ENCODE measurements at places on chromosomes 12 and 14.

- DNase-seq = no peak
Measured at GRCh38 chr12:32265951-32266350, 133.4 kb upstream of the FGD4 start.

DNA sequence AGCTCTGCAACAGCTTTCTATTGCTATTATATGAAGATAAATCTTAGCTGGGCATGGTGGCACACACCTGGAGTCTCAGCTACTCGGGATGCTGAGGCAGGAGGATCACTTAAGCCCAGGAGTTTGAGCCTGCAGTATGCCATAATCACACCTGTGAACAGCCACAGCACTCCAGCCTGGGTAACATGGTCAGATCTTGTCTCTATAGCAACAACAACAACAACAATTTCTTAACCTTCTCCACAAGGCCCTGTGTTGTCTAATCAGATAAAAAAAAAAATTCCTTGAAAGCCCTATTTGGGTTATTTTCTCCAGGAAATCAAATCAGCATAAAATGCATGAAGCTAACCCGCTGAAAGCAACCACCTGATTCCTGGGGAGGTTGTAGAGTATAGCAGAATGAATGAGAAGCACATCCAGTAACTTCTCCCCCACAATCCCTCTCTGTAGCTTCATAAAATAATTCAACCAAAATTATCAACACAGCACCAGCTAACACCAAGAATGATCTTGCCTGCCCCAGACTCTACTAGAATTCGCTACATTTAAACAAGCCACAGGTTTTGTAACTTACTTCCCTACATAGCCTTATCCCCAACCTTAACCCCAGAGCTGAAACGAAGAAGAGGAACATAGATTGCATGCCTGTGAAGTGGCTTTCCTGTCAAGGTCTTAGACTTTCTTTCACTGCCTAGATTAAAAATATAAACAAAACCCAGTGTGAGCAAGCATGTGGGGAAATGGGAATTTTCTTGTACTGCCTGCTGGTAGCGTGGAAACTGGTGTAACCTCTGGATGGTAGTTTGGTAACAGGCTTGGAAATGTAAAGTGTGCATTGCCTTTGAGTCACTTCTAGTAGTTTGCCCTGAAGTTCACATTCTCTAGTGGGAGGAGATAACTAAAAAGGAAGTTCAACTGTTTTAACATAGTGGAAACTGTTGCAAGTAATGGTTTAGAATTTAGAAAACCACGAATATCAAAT, 6.0 kb upstream of the STK38L start:
- no peak for DNase-seq

GRCh38 chr12:41604830-41605229, 416.7 kb downstream of the PDZRN4 start:
- DNase-seq = no peak

DNA sequence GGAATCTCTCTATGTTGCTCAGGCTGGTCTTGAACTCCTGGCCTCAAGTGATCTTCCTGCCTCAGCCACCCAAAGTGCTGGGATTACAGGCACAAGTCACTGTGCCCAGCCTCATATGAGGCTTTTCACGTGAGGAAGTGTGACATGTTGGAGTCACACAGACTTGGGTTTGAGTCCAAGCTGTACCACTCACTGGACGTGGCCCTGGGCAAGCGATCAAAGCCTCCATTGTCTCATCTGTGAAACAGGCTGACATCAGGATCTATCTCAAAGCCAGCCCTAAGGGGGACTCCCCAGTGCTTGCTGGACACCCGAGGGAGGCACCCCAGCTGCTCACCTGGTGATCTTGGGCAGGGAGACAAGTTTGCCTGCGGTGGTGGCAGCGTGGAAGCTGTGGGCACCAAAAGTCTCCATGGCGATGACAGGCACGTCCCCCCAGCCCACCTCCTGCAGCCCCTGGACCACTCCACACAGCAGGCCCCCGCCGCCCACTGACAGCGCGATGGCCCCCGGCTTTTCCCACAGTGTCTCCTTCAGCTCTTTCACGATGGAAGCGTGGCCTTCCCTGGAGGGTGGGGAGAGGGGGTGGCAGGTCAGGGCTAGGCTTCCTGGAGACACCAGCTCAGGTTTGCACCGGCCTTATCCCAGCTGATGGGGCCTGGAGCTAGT, 6.7 kb downstream of the SDS start:
- DNase-seq = no peak

DNA sequence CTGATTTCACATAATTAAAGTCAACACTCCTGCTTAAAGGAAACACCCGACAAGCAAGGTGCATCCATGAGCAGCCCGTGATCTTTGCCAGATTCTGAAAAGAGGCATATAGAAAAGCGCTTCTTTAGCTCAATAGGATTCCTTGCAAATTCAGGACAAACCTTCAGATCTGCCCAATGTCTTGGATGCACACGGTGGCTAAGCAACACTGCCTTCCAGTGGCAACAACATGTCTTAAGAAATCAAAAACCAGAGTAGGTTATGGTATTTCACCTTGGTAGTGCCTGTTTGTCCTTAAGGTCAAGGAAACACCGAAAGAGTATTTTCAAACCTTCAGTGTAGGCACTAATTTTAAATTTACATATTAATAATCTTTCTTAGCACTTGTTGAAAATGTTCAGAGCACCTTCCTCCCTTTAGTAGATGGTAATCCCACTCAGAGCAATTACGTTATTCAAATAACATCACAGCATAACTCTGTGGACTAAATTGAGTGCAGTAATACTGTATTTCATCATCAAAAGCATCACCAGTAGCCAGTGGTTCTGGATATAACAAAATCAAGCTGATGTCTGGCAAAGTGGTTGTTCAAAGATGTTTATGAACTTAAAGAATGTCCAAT, 58.0 kb upstream of the CDKN3 start:
- DNase-seq = no peak

DNA sequence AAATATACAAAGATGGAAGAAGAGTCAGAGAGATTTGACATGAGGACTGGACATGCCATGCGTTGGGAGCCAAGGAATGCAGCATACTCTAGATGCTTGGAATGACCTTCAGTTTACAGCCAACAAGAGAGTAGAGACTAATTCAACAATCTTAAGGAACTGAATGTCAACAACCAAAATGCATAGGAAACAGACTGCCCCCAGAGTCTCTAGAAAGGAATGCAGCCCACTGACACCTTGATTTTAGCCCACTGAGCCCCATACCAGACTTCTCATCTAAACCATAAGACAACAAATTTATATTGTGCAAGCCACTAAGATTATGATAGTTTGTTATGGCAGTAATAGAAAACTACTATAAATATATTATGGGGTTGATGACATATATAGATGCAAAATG, 611.2 kb downstream of the RPS29 start:
- no peak for DNase-seq

DNA sequence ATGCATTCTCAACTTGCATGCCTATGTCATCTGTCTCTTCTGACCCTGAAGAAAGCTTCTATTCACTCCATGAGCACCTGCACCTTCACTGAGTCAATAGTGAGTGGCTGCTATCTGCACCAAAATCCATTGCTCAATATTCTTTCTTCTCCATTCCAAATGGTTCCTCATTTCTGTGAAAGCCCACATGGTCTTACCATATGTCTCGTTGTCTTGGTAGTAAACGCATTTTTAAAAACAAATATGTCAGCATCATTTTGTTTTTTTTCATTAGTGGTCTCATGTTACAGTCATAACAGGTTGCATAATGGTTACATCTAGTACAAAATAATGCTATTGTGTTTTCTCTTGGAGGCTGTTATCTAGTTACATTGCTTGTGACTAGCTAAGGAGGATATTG, 106.9 kb upstream of the CPM start:
- DNase-seq = no peak

DNA sequence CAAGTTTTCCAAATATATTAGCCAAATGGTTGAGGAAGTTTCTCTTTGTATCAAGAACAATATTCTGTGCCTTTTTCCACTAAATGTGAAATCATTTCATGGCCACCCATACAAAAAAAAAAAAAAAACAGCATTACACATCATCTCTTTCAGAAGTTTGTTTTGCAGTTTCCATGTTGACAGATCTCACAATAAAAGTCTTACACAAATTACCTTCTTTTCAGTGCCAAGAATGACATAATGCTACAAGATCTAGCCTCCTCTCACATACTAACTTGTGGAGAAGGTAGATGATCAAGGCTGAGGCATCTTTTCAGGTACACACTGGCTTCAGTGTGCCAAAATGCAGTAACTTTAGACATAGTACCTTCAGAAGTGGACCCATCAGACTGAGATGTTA, 35.3 kb downstream of the PRKD1 start:
- DNase-seq = no peak

DNA sequence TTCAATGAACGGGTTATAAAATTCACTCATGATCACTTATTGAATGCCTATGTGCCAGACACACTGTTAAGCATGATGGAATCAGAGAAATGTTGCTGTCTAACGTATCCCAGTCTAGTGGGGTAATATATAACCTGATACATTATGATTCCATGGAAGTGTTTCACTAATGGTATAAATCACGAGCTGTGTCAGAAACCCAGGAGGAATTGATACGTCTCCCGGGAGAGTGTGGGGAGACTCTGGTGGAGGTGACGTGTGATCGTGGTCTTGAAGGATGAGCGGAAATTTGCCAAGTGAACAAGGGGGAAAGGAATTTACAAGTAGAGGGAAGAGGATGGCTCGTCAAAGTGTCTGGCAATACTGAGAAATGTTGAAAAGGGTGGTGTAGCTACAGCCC, 26.5 kb downstream of the MANSC1 start:
- DNase-seq = no peak

GRCh38 chr12:8590842-8591545, 21.7 kb downstream of the AICDA start:
- no peak for DNase-seq

GRCh38 chr14:100406505-100407131, 83.5 kb downstream of the SLC25A47 start:
- DNase-seq = peak; percentile 61

DNA sequence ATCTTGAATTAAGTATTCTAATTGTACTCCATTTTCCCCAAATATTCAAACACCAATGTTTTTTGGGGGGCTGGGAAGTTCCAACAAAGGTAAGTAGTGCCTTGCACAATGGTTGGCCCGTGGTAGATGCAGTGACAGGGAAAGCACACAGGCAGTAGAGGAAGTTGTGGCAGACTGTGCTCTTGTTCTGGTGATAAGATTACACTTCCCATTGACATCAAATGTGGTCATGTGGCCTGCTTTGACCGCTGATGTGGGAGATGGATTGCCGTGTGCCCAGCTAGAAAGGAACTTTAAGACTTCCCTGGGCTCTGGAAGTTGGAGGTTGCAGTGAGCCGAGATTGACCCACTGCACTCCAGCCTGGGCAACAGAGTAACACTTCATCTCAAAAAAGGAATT, 223.8 kb downstream of the VRK1 start:
- DNase-seq = no peak

- no peak for DNase-seq
Measured at GRCh38 chr14:92512807-92513203, 776 bp upstream of the RIN3 start.

- DNase-seq = no peak
Measured at GRCh38 chr14:81797315-81797714, 263.7 kb upstream of the SEL1L start.
